CD4-positive, alpha-beta memory T cell (primary cell): ENCODE measurements at places on chromosomes 3 and 15. TPM values are rescaled to one million over a fixed set of nuclear protein-coding genes. Genes with fewer than 3 reads are reported as not detected.

TMEM212 gene
- not detected for total RNA-seq

TM6SF1 gene
- total RNA-seq: 0.38 TPM

SYNPR gene
- not detected for total RNA-seq

SNX33 gene
- total RNA-seq: 3.8 TPM

WDR93 gene
- total RNA-seq: not detected

IL17RC gene
- 0.61 TPM for total RNA-seq

DNA sequence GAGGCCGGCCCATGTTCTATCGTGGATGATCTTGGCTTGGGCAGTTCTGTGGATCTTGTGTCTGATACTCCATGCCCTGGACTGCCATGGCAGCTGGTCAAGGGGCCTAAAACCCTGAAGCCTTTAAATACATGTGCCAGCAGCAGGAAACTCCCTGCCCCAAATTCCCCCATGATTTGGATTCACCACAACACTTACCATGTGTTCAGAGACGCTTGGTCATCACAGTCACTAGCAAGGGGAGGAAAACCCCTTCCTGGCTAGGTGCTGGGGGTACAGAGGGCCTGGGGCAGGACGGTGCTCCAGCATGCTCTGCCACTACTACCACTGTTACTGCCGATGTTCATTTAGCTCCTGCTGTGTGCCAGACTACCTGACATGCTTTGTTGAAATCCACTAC lies 94.4 kb downstream of the DNAJB8 start:
- no peak for DNase-seq

DNA sequence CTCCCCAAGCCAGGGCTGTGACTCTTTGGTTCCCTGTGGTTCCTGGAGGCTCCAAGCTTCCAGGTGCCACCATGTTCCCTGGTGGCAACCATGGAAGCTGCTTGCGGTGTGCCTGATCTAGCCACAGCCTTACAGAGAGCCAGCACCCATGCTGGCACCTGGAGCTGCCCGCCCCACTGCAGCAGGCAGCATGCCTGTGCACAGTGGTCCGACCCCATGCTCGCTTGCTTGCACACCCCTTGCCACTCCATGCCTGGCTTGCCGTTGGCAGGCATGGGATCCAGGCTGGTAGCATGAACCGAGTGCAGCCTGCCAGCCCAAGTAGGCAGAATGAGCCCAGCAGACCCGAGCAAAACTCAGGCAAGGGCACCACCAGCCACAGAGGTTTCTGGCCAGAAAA lies 53.9 kb downstream of the SLMAP start:
- DNase-seq: no peak

GRCh38 chr3:79415356-79415755 lies 352.4 kb downstream of the ROBO1 start:
- DNase-seq: no peak

GRCh38 chr3:194296454-194297263 lies 54.5 kb downstream of the CPN2 start:
- no peak for DNase-seq

DNA sequence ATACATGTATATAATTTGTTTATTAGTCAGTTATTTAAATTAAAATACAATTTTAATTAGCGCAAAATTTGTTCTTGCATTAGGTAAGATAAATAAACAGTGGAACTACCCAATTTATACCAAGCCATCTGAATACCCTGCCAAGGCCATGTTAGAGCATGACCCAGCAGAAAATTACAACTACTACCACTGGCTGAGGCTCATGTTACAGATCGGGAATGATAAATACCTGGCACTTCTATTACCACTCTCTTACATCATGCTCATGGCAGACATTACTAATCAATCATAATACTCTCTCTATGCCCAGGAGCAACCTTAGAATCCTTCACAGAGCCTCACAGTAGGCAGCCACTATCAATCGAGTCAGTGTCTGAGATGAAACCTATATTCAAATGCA lies 21.2 kb upstream of the LMOD3 start:
- DNase-seq: no peak

DNA sequence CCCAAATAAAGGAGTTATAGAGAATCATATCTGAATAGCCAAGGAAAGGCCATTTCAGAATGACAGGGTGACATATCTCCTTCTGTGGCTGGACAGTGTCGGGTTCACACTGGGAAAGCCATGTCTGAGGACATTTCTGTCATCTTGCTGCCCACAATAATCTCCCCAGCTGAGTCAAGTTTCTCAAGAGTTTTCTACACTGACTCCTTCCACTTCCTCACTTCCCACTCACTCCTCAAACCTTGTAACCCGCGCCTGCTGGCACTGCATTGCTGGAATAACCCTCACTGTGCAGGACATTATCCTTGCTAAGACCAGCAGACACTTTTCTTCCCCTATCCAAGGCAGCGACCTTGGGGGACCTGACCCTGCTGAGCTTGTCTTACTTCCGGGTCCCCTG lies 5.3 kb upstream of the INSYN1 start:
- DNase-seq: no peak

DNA sequence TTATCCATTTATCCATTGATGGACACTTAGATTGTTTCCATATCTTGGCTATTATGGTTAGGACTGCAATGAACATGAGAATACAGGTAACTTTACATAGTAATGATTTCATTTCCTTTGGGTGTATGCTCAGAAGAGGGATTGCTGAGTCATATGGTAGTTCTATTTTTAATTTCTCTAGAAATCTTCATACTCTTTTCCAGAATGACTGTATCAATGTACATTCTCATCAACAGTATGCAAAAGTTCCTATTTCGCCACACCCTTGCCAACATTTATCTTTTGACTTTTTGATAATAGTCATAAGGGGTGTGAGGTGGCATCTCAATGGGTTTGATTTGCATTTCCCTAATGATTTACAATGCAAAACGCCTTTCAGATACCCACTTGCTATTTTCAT lies 6.2 kb upstream of the NIPA1 start:
- no peak for DNase-seq

DNA sequence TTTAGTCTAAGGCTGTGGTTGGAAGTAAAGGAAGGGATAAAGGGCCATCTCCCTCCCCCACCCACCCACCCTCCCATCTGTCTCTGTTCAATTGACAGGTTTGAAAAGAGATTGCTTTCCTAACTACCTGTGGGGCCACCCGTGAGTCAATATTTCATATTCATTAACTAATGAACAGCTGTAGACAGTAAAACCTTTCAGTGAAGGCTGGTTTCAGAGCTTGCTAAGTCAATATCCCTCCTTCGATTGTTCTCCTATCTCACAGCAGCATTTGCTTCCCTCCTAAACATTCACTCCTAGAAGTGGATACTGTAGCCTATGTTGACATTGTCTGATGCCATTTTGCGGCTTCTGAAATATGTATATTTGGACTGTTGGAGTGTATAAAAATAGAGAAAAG lies 85.9 kb upstream of the SYNPR start:
- no peak for DNase-seq

DNA sequence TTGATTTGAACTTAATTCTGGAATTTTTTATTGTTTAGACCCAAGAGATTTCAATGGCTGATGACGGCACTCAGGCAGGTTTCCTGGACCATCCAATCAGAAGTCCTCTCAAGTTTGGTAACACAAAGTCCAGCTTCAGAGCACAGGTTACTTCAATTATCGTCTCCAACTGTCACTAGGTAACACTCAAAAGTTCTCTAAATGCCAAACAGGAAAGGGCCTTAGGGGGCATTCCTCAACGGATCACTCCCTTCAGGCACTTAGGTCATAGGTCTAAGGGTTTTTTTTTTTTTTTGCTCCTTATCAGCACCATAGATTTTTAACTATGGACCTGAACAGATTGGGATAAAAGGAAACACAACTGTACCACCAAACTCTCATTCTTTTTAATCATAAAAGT lies 85.8 kb downstream of the MEIS2 start:
- no peak for DNase-seq

DNA sequence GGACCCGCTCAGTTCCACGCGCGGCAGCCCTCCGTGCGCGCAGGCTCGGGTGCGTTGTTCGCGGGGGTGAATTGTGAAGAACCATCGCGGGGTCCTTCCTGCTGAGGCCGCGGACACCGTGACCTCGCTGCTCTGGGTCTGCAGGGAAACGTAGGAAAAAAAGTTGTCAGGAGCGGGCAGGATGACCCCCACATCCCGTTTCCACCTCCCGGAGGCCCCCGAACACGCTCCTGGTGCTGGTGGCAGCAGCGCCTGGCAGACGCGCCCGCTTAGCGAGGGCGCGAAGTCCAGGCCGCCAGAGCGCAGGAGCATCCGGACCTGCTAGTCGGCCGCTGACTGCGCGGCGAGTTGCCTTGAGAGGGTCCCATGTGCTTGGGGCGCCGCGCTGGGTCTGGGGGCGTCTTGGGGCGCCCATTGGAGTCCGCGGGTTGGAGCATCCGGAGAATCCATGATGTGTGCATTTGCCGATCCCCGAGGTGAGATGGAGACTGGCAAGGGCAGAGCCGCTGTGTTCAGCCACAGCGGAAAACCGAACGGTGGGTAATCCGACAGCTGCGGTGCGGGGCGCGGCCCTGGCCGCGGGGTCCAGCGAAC lies 520 bp downstream of the GREM1 start:
- no peak for DNase-seq

GRCh38 chr3:70276901-70277300 lies 35.5 kb downstream of the MDFIC2 start:
- DNase-seq: no peak
